ENCODE measurements at places on chromosomes 12 and 14. TPM values are rescaled to one million over a fixed set of nuclear protein-coding genes. Genes with fewer than 3 reads are reported as not detected.

TMEM30B gene
- total RNA-seq = not detected

DUSP6 gene
- 200 TPM for total RNA-seq

HSPA2 gene
- 2.4 TPM for total RNA-seq

DNA sequence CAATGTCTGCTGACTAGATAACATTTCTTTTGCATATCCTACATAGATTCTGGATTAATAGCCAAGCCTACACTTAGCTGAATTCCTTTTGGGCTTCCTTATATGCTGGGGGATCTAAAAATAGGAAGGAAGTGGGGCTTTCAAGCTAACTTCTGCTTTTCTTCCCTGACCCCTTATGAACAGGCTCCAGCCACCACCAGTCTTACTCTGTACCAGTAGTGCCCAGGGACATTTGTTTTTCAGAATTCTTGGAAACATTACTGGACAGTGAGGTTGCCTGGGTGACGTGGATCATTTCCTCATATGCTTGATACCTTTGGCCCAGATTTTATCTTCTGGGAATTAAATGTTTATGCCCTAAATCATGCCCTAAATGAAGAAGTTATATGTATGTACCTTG is 55.9 kb upstream of the SRRM4 start:
- no peak for DNase-seq
- H3K27ac ChIP-seq = no peak overlapping the region
- H3K4me1 ChIP-seq = no peaks in the 10 kb centered on the region
- no peak overlapping the region for H3K4me3 ChIP-seq
- peaks cover 3% of the 10 kb centered on the region for H3K27me3 ChIP-seq

DNA sequence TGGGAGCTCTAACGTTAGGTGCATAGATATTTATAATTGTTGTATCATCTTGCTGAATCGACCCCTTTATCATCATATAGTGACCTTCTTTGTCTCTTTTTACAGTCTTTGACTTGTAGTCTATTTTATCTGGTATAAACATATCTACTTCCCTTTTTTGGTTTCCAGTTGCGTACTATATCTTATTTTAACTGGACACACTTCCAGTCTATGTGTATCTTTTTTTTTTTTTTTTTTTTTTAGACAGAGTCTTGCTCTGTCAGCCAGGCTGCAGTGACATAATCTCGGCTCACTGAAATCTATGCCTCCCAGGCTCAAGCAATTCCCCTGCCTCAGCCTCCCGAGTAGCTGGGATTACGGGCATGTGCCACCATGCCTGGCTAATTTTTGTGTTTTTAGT is 41.9 kb upstream of the ZFP36L1 start:
- H3K4me3 ChIP-seq = no peak overlapping the region
- DNase-seq = no peak
- H3K4me1 ChIP-seq = no peaks in the 10 kb centered on the region
- no peaks in the 10 kb centered on the region for H3K36me3 ChIP-seq

Measured in cardiac muscle cell (in vitro differentiated cells and primary cell).